ENCODE measurements at places on chromosomes 5 and 9.

GRCh38 chr5:132193165-132193694, 34.4 kb downstream of the P4HA2 start:
- no peak for DNase-seq

- DNase-seq, result no peak
These were observed 316.5 kb downstream of the KCTD16 start for GRCh38 chr5:144487207-144487606.

DNA sequence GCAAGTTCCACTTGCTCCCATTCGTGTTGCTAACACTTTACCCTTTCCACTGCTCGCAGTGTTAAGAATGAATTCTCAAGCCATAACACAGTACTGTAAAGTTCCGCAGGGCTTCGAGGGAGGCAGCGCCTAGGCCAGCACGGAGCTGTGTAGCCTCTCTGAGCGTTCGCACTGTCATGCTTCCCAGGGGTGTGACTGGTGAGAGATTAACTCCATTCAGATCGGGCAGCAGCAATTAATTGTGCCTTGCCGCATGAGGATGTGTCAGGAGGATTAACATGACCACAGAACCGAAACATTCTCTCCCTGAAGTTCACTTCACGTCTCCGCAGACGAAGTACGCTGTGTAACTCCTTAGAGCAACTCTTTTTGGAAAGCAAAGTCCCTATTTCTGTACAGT, 23.2 kb downstream of the ZBTB34 start:
- no peak for DNase-seq

DNA sequence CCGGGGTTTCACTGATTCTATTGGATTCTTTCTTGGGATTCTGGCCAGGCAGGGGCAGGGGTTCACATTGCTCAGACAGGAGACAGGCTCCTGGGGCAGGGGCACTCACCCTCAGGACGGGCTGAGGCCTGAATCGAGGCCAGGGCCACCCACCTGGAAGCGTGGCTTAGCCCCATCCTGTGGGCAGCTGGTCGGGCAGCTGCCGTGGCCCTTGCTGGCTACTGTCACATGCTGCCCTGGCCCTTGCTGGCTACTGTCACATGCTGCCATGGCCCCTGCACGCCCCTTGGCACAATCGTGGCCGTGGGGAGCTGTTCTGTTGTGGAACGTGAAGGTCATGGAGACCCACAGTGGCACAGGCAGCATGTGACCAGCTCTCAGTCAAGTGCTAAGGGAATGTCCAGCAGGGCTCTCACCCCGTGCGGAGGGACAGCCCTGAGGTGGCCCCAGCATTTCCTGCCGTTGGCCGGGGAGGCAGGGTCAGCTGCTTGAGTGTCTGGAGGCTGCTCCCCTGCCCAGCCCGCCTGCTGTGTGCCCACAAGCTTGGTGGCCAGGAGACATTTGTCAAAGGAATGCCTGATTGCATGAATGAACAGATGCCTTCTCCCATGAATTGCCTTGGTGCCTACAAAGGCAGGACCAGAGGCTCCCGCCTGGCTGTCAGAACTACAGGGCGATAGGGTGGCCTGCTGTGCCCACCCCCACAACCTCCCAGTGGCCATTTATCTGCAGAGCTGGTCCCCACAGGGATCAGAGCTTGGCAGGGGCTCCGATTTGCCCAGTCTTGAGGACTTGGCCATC, 16.9 kb upstream of the TMEM250 start:
- DNase-seq, result no peak

GRCh38 chr5:38367410-38367809, 109.1 kb downstream of the EGFLAM start:
- DNase-seq, result no peak

- DNase-seq, result no peak
These were observed 15.7 kb downstream of the KCNIP1 start for GRCh38 chr5:170519549-170519948.

- DNase-seq, result no peak
These were observed 609.6 kb downstream of the TAF11L14 start for GRCh38 chr5:18243846-18244245.

DNA sequence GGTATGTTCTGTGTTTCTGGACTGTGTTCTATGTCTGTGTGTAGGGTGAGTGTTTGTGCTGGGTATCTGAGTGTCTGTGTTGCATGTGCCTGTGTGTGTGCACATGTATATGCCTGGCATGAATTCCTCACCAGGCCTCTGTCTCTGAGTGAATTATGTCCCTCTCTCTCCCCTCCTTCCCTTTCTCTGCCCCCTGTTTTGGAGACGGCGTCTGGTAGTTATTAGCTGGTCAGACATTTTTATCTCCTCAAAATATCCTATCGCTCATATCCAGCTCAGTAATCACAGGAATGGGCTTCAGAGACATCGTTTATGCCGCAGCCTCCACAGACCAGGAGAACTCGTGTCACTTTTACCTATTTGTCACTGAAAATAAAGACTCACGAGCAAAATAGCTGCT, 483.2 kb upstream of the BRINP1 start:
- DNase-seq, result no peak

DNA sequence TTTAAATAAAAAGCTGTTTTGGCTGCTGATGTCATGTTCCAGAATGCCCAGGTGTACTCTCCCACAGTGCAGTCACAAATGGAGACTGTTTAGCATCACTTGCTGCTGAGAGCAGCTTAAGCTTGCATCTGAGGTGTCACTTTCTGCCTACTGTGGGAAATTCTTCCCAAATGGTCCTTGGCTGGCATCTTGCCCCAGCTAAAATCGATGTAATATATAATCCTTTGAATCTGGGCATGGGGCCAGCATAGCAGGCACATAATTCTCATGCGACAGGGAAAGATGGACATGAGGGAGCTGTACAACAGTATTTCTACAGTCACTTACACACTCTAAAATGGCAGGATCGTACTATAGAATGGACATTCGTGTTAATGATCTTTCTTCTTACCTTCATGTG, 144.3 kb downstream of the MACIR start:
- DNase-seq, result no peak

DNA sequence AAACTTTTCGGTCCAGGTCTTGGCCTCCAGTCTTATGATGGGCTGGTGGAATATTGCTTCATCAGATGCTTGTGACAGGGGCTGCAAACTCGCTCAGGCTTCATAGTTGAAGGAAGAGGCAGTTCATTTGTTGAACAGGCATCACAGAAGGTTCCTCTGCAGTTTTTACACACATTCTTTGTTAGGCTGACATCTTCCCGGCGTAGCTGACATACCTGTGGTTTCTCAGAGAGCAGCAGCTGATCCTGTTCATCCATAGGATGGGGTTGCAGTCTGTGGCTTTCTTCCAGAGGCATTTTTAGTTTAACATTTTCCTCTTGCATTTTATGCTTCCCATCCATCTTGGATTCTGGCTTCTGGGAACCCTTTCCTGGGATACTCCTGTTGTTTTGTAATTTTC, 1255.2 kb downstream of the EFNA5 start:
- no peak for DNase-seq
